ENCODE measurements at places on chromosomes 4 and X.

DNA sequence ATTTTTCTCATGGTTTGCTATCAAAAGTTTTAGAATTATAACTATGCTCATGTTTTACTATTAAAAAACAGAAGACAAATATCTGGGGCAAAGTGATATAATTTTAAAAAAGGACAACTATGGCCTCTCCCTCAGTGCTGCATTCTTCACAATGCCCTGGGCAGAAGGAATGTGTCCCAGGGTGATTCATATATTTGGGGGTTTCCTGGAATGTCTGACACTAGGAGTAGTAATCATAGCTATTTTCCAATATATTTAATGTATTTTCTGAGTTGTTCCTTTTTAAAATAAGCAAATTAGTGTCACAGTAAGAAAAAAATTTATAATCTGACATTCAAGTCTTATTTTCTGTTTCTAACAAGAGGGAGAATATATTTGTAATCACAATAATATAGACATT, 281.7 kb downstream of the UNC5C start:
- DNase-seq = no peak

DNA sequence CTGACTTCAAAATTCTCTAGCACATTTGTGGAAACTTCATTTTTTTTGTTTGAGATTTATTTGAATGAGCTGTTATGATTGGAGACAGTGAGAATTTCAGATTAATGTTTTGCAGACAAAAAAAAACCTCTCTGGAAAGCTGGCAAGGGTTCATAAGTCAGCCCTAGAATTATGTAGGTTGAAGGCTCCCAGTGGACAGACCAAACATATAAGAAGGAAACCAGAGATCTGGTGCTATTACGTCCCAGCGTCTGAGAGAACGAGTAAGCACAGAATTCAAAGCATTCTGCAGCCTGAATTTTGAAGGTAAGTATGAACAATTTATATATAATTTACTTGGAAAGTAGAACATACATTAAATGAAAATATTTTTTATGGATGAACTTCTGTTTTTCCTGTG, at the start of gene AGTR2:
AGTR2 (plus strand) TSS at position 234 of the 400 bp plus-strand sequence. CDS start 1,537 bp downstream, outside the sequence.
- no peak for DNase-seq

DNA sequence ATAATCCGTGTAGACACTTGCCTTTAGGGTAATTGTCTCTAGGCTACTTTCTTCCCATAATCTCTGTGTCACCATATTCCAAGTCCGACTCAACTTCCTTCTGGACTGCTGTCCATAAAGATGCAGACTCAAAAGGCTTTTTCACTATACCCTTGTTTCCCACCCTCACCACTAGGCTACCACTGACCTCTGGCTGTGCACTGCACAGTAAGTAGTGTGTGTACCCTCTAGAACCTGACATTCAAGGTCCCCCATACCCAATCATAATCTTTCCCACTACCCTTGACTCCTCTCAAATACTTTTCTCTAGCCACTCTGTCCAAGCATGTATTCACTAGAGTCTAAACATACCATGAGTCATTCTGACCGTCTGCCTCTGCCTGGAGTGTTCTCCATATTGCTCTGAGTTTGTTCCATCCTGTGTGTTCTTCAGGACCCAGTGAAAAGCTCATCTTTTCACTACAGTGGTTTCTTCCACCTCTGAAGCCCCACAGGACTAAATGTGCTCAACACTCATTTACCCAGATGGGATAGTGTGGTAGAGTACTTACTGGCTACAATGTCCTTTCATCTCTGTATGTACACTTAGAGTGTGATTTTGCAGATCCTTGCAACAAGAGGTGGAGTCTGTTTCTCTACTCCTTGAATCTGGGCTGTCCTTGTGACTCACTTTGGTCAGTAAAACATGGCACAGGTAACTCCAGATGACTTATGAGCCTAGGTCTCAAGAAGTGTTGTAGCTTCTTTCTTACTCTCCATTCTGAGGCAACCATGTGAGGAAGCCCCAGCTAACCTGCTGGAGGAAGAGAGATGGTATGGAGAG, 17.4 kb downstream of the JADE3 start:
- no peak for DNase-seq

GRCh38 chr4:142846729-142847596, 862 bp upstream of the INPP4B start:
- DNase-seq = peak; percentile 58

DNA sequence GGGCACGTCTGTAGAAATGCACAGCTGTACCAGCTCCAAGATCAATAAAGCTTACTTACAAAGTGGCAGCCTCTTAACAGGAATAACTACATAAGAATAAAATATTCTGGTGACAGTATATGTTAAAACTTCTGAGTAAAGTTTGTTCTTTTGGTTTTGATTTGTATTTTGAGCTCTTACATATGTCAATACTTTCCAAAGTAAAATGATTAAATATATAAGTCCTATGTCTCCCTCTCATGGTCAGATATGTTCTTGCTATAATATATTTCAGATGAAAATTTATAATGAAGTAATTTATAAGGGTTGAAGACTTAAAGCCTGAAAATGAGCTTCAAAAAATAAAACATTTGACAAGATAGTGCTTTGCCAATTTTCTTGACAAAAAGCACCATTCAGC, 254.4 kb downstream of the NPFFR2 start:
- no peak for DNase-seq

DNA sequence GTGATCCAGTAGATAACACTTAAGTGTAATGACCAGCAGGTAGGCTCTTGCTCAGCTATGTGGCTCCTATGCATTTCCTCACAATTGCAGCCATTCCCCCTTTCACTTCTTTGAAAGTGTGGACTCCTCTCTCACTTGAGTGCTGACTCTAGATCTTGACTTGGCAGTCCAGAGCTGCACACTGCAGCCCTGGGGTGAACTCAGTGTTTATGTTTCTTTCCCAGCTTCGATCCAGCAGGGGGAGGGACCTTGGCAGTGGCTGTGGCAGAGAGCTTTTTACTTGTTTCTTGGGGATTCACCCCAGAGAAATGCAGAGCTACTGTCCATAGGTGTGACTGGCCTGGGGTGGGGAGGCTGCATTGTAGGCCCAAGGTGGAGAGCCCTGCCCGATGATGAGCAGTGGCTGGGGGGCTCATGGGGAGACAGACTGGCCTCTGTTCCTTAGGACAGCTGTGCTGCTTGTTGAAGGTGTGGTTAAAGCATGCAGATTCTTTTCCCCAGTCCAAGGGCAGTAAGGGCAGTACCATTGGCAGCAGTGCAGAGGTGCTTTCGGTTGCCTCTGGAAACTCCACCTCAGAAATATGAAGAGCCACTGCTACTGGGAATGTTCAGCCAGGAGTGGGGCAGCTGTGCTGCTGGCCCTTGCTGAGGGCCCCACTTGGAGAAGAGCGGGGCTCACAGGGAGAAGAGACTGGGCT, 134.7 kb downstream of the SH3BGRL start:
- peak; percentile 24 for DNase-seq

DNA sequence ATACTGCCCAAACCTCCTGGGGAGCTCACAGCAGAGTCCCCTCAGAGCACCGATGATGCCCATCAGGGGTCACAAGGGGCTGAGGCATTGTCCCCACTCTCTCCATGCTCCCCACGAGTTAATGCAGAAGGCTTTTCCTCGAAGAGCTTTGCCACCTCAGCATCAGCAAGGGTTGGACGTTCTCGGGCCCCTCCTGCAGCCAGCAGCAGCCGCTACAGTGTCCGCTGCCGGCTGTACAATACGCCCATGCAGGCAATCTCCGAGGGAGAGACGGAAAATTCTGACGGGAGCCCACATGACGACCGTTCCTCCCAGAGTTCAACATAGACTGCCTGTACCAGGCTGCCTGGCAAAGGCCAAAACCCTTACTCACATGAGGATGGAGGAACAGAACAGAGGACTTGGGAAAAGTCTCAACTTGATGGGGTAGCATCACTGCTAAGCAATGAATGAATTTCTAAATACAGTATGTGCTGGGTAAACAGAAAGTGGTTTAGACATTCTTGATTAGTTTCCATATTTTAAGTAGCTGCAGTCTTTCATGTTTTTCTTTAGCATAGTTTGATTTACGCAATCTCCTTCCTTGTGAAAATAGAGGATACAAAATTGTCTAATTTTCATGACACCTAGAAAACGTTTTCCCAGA, 5.0 kb upstream of the SCML1 start:
- no peak for DNase-seq

- no peak for DNase-seq
Measured at GRCh38 chr4:6058531-6059374, 40.5 kb upstream of the C4orf50 start.

DNA sequence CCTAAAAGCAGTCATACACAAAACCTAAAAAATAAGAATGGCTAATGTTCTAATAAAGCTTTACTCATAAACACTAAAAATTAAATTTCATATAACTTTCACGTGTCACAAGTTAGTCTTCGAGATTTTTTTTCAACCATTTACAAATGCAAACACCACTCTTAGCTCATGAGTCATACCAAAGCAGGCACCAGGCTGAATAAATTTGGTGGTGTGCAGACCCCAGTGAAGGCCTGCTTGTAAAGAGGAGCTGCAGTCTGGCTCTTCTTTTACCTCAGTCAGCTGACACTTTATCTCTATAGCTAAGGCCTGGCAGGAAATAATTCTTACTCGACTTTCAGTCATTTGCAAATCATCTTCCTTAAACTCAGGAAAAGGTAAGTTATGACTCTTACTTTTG, 37.4 kb downstream of the CLOCK start:
- no peak for DNase-seq

DNA sequence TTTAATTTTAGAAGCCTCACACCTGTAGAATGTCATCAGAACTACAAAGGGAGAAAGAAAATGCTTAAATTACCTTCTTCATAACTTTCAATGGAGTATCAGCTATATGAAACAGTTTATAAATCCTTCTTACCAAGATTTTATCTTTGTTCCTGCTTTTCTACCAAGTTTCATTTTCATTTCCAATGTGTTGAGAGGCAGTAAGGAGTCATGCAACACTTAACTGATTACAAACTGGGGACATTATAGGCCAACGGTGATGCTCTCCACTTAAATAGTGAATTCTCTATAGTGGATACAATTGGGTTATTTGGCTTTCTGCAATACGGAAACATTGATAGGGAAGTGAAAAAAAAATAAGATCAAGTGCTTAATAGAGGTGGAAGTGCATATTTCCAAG, 145.2 kb upstream of the FTHL17 start:
- DNase-seq = no peak

GRCh38 chrX:22594766-22595165, 322.1 kb downstream of the CBLL2 start:
- DNase-seq = no peak

DNA sequence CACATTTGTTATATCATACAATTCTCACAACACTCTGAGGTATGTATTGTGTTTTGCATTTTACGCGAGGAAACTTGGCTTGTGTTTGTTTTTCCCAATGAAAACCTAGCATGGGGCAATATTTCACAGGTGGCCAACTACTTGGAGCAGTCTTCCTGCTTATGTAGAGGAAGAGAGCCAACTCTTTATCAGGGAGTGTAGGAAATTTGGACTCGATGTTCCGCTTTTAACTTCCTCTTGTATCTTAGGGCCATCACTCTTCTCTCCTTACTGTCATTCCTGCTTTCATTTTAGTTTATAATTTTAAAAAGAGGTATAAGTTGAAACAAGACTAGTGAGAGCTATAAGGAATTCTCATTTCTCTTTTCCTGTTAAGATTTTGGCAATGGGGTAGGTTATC, 107.7 kb upstream of the RPS6KA3 start:
- DNase-seq = no peak

GRCh38 chr4:110412354-110413065, 63.4 kb upstream of the ENPEP start:
- no peak for DNase-seq

- peak; percentile 72 for DNase-seq
Measured at GRCh38 chr4:86560447-86560846, 33.7 kb upstream of the PTPN13 start.

DNA sequence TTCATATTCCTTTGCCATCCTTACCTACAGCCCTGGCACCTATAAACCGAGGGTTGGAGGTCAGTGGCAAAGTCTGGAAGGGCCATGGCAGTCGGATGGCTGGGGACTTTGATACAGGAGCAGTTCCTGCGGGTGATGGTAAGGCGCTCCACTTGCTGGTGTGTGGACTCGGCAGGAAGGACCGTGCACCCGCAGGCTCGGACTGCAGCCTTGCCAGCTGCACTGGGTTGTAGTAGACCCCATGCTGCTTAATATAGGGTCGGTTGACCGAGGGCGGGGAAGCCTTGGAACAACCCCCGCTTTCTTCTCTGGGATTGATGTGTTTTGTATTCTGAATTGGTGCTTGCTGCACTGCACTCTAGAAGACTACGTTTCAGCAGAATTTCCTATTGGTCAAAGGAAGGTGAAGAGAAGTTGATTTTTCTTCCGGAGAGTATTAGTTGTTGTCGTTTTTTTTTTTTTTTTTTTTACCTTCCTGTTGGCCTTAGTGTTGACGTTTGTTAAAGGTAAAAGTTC, 638 bp downstream of the BLTP1 start:
- peak; percentile 41 for DNase-seq

- DNase-seq = no peak
Measured at GRCh38 chr4:138555584-138555983, 313.4 kb upstream of the SLC7A11 start.

DNA sequence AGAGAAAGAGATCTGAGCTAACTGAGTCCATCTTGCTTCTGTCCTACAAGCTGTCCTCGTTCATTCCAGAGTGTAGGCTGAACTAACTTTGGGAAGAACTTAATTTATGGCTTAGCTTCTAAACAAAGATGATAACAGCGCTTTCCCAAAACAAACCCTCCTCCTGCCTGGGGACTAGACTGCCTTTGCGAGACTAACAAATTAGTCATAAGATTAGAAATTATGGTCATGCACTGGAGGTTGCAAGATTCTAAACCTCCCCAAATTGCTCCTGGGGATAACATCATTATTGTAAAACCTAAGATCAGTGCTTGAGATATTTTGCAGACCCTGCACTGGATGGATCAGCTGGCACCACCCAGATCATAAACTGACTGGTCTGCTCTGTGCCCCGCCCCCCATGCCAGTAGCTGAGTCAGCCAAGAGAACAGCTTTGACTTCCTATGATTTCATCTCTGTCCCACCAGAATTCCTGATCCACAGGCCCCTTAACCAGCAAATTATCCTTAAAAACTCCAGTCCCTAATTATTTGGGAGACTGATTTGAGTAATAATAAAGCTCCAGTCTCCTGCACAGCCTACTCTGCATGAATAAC, 883.3 kb downstream of the TRIML1 start:
- DNase-seq = no peak

DNA sequence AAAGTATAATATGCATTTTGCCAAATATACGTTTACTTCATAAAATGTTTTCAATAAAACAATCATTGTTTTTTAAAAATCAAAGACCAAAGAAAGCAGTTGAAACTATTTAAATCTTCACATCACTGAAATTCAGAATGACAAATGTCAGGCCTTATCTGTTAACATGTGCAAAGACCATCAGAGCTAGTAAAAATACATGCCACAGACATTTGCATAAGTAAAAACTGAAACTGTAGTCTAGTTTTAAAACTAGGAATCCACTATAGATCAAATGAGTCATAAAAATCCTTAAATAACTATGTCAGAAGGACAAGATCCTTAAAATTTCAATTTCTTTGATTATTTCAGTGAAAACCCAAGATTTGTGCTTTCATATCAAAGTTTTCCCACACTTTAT, 24.8 kb downstream of the KLHL15 start:
- DNase-seq = no peak

DNA sequence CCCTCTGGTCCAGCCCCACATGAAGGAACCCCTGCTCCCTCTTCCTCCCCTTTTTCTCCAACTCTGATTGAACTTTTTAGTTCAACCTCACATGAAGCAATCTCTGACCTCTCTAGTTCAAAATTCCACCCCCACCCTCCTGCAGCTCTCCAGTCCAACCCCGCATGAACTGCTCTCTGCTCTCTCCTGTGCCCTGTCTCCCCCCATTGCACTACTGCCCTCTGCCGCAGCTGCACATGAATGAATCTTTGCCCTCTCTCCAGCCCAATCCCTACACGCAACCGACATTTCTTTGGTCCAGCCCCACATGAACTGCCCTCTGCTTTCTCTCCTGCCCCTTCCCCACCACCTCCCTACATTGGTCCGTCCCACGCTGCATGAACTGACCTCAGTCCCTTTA, 6.9 kb downstream of the CETN2 start:
- no peak for DNase-seq
